ENCODE measurements at places on chromosomes 12 and 14. TPM values are rescaled to one million over a fixed set of nuclear protein-coding genes. Genes with fewer than 3 reads are reported as not detected.

IFNG-AS1 gene
- not detected for total RNA-seq

NRXN3 gene
- 40.7 TPM for total RNA-seq

CNTN1 gene
- total RNA-seq, result 12.5 TPM

PRKD1 gene
- 25.7 TPM for total RNA-seq

PRIMA1 gene
- 5.3 TPM for total RNA-seq

FAM181A gene
- total RNA-seq, result not detected

THTPA gene
- total RNA-seq, result 13.2 TPM

OR6C2 gene
- not detected for total RNA-seq

DHRS4L2 gene
- total RNA-seq, result 15.6 TPM

BCL2L14 gene
- total RNA-seq, result not detected

KRT83 gene
- not detected for total RNA-seq

REP15 gene
- total RNA-seq, result 0.54 TPM

TSPAN11 gene
- 18.9 TPM for total RNA-seq

GRCh38 chr12:26374934-26375680 is 179.7 kb downstream of the SSPN start:
- no peaks in the 10 kb centered on the region for H3K27me3 ChIP-seq
- DNase-seq, result no peak
- no peaks in the 10 kb centered on the region for H3K4me1 ChIP-seq

DNA sequence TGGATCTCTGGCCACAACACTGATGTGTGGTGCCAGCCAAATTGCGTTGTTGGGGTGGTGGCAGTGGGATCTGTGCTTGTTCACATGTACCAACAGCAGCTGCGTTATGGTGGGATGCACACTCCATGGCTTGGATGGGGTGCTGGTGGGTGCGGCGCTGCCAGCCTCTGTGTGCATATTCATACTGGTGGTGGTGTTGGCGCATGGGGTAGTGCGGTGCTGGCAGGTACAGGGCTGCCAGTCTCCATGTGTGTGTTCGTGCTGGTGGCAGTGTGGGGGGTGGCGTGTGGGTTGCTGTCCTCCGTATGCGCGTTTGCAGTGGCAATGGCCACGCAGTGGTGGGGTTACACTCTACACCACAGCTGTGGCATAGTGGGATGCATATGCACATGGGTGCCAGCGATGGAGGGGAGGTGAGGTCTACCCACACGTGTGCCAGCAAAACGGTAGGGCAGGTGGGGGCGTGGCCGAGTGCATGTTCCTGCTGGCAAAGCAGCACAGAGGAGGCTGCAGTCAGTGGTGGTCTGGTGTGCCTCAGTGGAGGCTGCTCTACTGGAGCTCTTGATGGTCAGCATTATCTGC is 26.5 kb downstream of the RAD51B start:
- no peak for DNase-seq
- H3K27me3 ChIP-seq, result no peaks in the 10 kb centered on the region
- H3K4me1 ChIP-seq, result no peaks in the 10 kb centered on the region
- H3K36me3 ChIP-seq, result no peaks in the 10 kb centered on the region

- H3K4me1 ChIP-seq, result peaks cover 59% of the 10 kb centered on the region
- H3K36me3 ChIP-seq, result no peaks in the 10 kb centered on the region
- H3K27me3 ChIP-seq, result no peaks in the 10 kb centered on the region
- H3K4me3 ChIP-seq, result peak within 1 kb of the TSS; percentile 81
- H3K27ac ChIP-seq, result peak within 1 kb of the TSS; percentile 94
Measured at GRCh38 chr12:55707841-55708694, at the start of gene ITGA7. TSS of gene ITGA7 (minus strand) at chr12:55707904. CDS start at chr12:55707682, 222 bp downstream.

GRCh38 chr12:113276946-113277500 is 55.8 kb downstream of the TPCN1 start:
- H3K27me3 ChIP-seq, result no peaks in the 10 kb centered on the region
- peaks cover 16% of the 10 kb centered on the region for H3K4me1 ChIP-seq
- DNase-seq, result peak; percentile 27
- peaks cover 30% of the 10 kb centered on the region for H3K36me3 ChIP-seq

GRCh38 chr14:26974965-26975364 is 377.1 kb upstream of the NOVA1 start:
- H3K4me1 ChIP-seq, result no peaks in the 10 kb centered on the region
- no peak overlapping the region for H3K4me3 ChIP-seq
- DNase-seq, result no peak
- no peak overlapping the region for H3K27ac ChIP-seq
- no peaks in the 10 kb centered on the region for H3K27me3 ChIP-seq

DNA sequence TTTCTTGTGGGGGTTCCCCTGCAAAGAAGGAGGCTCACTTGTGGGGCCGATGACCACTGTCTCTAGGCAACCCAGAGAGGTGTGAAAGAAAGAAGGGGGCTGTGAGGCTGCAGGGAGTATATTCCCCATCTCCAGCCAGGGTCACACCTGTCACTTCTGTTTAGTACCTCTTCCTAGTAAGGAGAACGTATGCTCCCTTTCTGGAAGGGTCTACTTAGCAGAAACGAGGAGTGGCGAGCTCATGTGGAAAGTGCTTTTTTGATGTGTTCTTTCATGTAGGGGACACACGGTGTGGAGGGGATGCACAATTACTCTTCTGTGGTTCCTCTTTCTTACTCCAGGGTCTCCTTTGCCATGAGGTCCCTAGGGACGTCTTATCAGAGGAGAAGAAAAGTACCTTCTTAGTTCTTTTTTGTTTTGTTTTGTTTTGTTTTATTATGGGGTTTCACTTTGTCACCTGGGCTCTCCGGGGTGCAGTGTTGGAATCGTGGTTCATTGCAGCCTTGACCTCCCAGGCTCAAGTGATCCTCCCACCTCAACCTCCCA is 58.3 kb downstream of the PRKCH start:
- DNase-seq, result no peak
- no peak overlapping the region for H3K27ac ChIP-seq
- no peaks in the 10 kb centered on the region for H3K27me3 ChIP-seq
- no peaks in the 10 kb centered on the region for H3K36me3 ChIP-seq
- no peaks in the 10 kb centered on the region for H3K4me1 ChIP-seq
- no peak overlapping the region for H3K4me3 ChIP-seq

DNA sequence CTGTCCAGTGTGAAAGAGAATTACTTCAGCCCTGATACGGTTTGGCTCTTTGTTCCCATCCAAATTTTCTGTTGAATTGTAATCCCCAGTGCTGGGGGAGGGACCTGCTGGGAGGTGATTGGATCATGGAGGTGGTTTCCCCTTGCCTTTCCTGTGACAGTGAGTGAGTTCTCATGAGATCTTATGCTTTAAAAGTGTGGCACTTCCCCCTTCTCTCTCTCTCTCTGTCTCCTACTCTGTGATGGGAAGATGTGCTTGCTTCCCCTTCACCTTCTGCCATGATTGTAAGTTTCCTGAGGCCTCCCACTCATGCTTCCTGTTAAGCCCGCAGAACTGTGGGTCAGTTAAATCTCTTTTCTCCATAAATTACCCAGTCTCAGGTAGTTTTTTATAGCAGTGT is 5.5 kb upstream of the SLC15A5 start:
- H3K4me3 ChIP-seq, result no peak overlapping the region
- H3K4me1 ChIP-seq, result no peaks in the 10 kb centered on the region
- no peaks in the 10 kb centered on the region for H3K27me3 ChIP-seq
- no peaks in the 10 kb centered on the region for H3K36me3 ChIP-seq
- DNase-seq, result no peak
- no peak overlapping the region for H3K27ac ChIP-seq

GRCh38 chr12:119322301-119322723 is 12.2 kb upstream of the CCDC60 start:
- no peaks in the 10 kb centered on the region for H3K27me3 ChIP-seq
- H3K4me3 ChIP-seq, result no peak overlapping the region
- peak overlapping the region; percentile 33 for H3K27ac ChIP-seq
- peaks cover 66% of the 10 kb centered on the region for H3K4me1 ChIP-seq
- peak; percentile 90 for DNase-seq
- H3K36me3 ChIP-seq, result no peaks in the 10 kb centered on the region

GRCh38 chr12:124686370-124687173 is 119.2 kb upstream of the NCOR2 start:
- no peaks in the 10 kb centered on the region for H3K27me3 ChIP-seq
- no peak overlapping the region for H3K4me3 ChIP-seq
- DNase-seq, result no peak
- peaks cover 57% of the 10 kb centered on the region for H3K4me1 ChIP-seq

DNA sequence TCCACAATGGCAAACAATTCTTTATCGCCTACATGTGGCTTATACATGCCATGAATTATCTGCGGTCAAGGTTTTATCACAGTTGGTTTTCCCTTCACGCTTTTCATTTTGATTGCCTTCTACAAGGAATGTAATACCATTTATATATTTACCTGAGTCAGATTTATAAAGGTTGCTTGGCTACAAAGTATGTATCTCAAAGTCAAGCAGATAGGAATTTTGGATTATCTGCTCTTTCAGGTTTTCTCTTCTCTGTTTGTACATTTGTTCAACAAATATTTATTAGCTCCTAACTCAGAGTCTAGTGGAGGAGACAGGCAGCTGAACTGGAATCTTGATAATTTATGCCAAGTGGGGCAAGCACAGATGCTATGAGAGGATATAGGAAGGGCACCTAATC is 28.5 kb upstream of the CISTR start:
- no peak for DNase-seq
- H3K27ac ChIP-seq, result no peak overlapping the region
- H3K36me3 ChIP-seq, result no peaks in the 10 kb centered on the region
- no peak overlapping the region for H3K4me3 ChIP-seq

DNA sequence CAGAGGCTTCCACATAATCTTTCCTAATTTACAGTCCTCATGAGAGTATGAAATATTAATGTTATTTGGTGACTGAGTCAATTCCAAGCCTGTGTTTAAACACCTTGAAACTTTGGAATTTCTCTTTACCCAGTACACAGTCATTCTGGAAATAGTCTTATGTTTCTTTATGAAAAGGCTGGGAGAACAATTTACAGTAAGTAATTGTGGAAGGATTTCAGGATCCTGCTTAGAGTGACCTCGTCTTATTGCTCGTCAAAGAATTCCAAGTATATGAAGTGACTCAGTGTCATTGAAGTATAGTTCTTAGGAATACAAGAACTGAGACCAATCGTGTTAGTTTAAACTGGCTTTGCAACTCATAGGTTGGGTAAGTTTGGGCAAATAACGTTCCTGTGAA is 634.2 kb downstream of the SLC16A7 start:
- DNase-seq, result no peak
- H3K4me3 ChIP-seq, result no peak overlapping the region
- no peaks in the 10 kb centered on the region for H3K4me1 ChIP-seq
- no peak overlapping the region for H3K27ac ChIP-seq
- H3K36me3 ChIP-seq, result no peaks in the 10 kb centered on the region

DNA sequence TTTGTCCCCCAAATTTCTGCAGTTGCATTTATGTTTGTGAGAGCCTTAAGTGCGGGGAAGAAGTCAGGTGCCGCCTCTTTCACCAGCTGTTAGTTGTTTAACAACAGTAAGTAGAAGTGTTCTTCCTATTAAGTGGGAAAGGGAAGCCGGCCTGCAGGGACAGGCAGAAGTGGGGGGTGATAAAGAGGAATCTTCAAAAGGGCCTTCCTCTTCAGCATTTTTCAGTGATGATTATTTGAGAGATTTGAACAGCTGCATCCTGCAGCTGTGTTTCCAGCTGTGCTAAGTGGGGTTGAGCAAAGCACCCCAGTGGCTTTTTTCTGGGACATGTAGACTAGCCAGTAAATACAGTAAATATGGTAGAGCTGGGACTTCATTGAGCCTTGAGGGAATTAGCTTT is 32.1 kb upstream of the SLC38A1 start:
- no peaks in the 10 kb centered on the region for H3K27me3 ChIP-seq
- no peak overlapping the region for H3K4me3 ChIP-seq
- H3K4me1 ChIP-seq, result peaks cover 13% of the 10 kb centered on the region
- H3K27ac ChIP-seq, result no peak overlapping the region
- no peak for DNase-seq
- no peaks in the 10 kb centered on the region for H3K36me3 ChIP-seq

DNA sequence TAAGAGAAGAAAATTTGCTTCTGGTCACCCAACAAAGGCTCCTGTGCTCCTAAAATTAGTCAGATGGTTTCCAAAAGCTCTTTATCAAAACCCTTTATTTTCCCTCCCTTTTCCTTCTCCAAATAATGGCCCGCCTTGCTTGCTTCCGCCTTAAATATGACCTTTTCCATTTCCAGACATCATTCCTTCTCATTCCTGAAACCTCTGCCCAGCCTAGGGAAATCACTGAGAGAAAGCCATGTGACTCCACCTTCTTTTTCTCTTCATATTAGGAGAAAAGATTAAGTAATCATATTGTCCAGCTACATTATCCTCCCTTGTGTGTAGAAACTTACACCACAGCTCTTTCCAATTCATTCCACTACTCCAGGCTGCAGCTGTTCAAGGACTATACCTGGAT is 75.7 kb upstream of the GPHB5 start:
- no peaks in the 10 kb centered on the region for H3K4me1 ChIP-seq
- H3K27ac ChIP-seq, result no peak overlapping the region
- H3K27me3 ChIP-seq, result no peaks in the 10 kb centered on the region
- peaks cover 36% of the 10 kb centered on the region for H3K36me3 ChIP-seq

GRCh38 chr12:92701441-92701840 is 1.3 kb upstream of the PLEKHG7 start:
- no peaks in the 10 kb centered on the region for H3K4me1 ChIP-seq
- no peak overlapping the region for H3K27ac ChIP-seq
- no peak for DNase-seq
- H3K4me3 ChIP-seq, result no peak overlapping the region
- no peaks in the 10 kb centered on the region for H3K36me3 ChIP-seq

GRCh38 chr12:946631-947030 is 2.9 kb downstream of the RAD52 start:
- no peak overlapping the region for H3K4me3 ChIP-seq
- no peak overlapping the region for H3K27ac ChIP-seq
- DNase-seq, result no peak
- H3K27me3 ChIP-seq, result no peaks in the 10 kb centered on the region
- H3K4me1 ChIP-seq, result peaks cover 21% of the 10 kb centered on the region

GRCh38 chr12:57883057-57883456 is 36.5 kb upstream of the CTDSP2 start:
- no peak for DNase-seq
- H3K36me3 ChIP-seq, result no peaks in the 10 kb centered on the region
- no peak overlapping the region for H3K27ac ChIP-seq
- no peaks in the 10 kb centered on the region for H3K27me3 ChIP-seq
- no peak overlapping the region for H3K4me3 ChIP-seq
- peaks cover 8% of the 10 kb centered on the region for H3K4me1 ChIP-seq

- no peak overlapping the region for H3K27ac ChIP-seq
- DNase-seq, result no peak
- H3K36me3 ChIP-seq, result no peaks in the 10 kb centered on the region
- peaks cover 25% of the 10 kb centered on the region for H3K4me1 ChIP-seq
Measured at GRCh38 chr14:56154321-56154720, 36.1 kb downstream of the PELI2 start.

GRCh38 chr12:114936148-114937079 is 252.4 kb upstream of the TBX3 start:
- no peaks in the 10 kb centered on the region for H3K4me1 ChIP-seq
- no peak overlapping the region for H3K4me3 ChIP-seq
- no peaks in the 10 kb centered on the region for H3K36me3 ChIP-seq
- no peak overlapping the region for H3K27ac ChIP-seq

- H3K27ac ChIP-seq, result no peak overlapping the region
- no peak overlapping the region for H3K4me3 ChIP-seq
- DNase-seq, result no peak
- H3K36me3 ChIP-seq, result no peaks in the 10 kb centered on the region
Measured at GRCh38 chr14:64255756-64256155, 38.4 kb downstream of the ESR2 start.

GRCh38 chr12:104213952-104214351 is 1.6 kb upstream of the TXNRD1 start:
- no peaks in the 10 kb centered on the region for H3K27me3 ChIP-seq
- DNase-seq, result no peak
- no peak overlapping the region for H3K27ac ChIP-seq
- peaks cover 18% of the 10 kb centered on the region for H3K4me1 ChIP-seq
- no peaks in the 10 kb centered on the region for H3K36me3 ChIP-seq

Data from sigmoid colon (tissue), 7 donors.